ENCODE measurements at places on chromosomes 5 and 9. TPM values are rescaled to one million over a fixed set of nuclear protein-coding genes. Genes with fewer than 3 reads are reported as not detected.

GRCh38 chr5:114243281-114243971, 118.4 kb upstream of the KCNN2 start:
- no peak for DNase-seq

GRCh38 chr9:4574657-4575243, 84.5 kb downstream of the SLC1A1 start:
- DNase-seq = no peak

- no peak for DNase-seq
Observed at GRCh38 chr5:73950441-73950873, 324.5 kb downstream of the ARHGEF28 start.

DNA sequence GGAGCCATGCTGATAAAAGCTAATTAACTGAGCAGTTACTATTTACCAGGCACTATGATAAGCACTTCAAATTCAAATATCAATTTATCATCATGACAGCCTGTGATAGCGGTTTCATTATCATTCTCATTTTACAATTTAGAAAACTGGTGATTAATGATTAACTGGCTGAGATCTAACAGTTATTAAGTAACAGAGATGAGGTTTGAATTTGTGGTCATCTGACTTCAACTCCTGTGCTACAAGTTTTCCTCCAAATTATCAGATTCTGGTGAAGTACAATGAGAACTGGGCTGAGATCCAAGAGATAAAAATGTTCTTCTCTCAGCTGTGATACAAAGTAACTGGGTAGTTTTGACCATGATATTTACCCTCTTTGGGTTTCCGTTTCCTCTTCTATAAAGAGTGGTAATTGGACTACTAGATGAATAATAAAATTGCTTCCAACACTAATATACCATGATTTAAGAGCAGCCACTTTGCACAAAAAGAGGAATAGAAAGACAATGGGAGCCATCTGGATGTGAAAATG, 74.5 kb upstream of the CCNG1 start:
- no peak for DNase-seq

DNA sequence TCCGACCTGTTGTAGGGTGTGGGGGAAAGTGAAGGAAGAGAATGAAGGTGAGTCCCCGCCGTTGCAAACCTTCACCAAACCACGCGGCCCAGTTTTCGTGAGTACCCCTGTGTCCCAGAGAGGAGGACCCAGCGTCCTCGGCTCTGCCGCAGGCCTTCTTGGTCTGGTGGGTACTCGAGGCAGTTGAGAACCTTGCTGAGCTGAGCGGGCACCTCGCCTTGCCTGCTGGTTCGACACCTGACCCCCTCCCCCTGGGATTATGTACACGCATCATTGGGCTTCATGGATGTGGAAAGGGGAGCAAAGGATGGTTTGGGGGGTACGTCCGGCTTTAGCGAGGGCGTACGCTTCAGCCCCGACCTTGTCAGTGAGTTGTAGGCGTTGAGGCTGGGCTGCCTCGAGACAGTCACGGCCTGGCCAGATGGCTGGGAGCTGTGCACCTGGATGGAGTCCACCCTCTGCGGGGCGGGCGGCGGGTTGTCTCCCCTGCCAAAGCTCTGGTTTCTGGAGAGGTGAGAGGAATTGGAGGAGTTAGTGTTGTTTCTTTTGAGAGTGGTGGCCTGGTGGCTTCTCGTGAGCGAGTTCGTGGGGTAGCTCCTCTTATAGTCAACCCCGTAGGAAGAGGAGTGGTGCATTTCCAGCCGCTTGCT, 128.1 kb downstream of the SEMA6A start:
- DNase-seq = no peak

GRCh38 chr5:135359374-135360165, 39.5 kb downstream of the MACROH2A1 start:
- no peak for DNase-seq

PPP1R26 gene
- 0.52 TPM for total RNA-seq

DNA sequence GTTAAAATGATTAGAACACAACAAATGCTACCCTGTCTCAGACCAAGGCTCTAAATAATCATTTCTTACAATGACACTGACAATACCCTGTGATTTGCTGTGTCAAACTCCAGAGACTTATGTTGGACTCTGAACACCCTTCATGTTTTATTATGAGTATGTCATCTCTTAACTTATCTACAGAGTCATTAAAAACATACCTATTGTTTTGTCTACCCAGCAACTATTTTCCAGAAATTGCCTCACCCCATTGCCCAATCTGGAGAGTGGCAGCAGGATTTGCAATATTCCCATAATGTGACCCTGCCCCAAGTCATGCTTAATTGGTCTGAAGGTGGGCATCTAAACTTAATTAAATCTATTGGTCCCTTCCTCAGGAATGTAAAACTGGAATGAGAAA, 23.0 kb upstream of the KIF2A start:
- no peak for DNase-seq
